Left renal cortex interstitium (tissue), 4 donors: ENCODE measurements at places on chromosomes 5 and 9. TPM values are rescaled to one million over a fixed set of nuclear protein-coding genes. Genes with fewer than 3 reads are reported as not detected.

DNA sequence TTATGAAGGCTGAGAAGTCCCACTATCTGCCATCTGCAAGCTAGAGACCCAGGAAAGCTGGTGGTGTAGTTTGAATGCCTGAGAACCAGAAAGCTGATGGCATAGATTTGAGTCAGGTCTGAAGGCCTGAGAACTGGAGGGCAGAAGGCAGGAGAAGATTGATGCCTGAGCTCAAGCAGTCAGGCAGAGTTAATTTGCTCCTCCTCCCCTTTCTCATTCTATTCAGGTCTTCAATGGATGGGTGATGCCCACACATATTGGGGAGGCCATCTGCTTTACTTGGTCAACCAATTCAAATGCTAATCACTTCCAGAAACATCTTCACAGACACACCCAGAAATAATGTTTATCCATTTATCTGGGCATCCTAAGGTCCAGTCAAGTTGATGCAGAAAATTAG lies 87.6 kb upstream of the CPLX2 start:
- no peak for DNase-seq

- no peak for DNase-seq
Measured at GRCh38 chr5:52779213-52779612, 8.5 kb upstream of the ITGA1 start.

- no peak for DNase-seq
Measured at GRCh38 chr5:122985954-122986721, 50.4 kb downstream of the PPIC start.

GRCh38 chr5:102834438-102834964 lies 79.4 kb downstream of the PAM start:
- no peak for DNase-seq

GRCh38 chr5:5331848-5332247 lies 90.6 kb upstream of the ICE1 start:
- DNase-seq, result no peak

- DNase-seq, result no peak
Measured at GRCh38 chr5:139443831-139444453, 4.6 kb upstream of the DNAJC18 start.

DNA sequence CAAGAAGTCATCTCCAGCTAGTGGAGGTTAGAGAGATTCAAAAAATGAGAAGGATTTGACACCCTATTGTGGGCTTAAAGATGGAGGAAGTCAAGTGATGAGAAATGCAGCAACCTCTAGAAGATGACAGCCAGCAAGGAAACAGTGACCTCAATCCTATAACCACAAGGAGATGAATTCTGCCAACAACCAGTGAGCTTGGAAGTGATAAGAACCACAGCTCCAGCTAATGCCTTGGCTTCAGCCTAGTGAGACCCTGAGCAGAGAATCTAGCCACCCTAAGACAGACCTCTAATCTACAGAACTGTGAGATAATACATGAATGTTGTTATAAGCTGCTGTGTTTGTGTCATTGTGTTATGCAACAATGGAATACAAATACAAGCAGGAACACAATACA lies 262.4 kb downstream of the GRIA1 start:
- DNase-seq, result no peak

DNA sequence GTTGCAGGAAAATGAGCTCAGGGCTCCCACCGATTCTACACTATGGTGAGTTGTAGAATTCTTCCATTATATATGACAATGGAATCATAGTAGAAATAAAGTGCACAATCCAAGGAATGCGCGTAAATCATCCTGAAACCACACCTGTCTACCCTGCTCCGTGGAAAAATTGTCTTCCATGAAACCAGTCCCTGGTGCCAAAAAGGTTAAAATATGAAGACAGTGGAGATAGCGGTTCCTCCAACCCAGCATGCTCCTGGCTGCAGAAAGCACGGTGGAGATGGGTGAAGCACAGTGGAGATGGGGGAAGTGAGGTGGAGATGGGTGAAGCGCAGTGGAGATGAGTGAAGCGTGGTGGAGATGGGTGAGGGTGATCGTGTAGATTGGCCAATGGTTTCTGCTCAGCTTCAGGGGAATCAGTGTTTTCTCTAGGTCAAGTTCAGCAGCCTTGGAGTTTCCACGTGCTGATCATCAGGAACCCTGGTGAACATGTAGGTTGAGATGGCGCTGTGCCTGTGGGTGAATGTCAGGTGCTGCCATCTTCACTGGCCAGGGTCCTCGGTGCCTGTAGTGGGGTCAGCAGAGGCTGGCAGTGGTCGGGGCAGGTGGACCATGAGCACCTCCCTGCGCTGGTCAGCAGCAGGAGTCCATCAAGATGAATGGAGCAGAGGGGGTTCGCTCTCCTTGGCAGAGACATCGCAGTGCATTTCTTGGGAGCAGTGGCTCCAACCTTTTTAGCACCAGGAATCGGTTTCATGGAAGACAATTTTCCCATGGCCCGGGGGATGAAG lies 20.3 kb downstream of the PAEP start:
- DNase-seq, result no peak

DNA sequence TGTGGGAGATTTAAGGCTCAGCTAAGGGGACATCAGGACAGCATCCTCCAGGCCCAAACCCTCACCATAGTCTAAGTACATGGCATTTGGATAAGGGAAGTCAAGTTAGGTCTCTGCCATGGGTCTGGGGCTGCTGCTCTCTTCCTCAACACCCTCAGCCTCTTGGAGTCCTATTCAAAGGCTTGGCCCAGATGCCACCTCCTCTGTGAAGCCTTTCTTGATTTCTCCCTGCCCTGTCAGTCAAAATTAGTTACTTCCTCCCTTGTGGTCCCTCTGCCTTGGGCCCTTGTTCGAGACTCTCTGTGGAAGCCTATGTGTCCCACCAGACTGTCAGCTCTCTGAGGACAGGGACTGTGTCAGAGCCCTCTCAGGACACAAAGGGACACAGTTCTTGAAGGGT lies 17.7 kb upstream of the DAB2IP start:
- DNase-seq, result no peak

- no peak for DNase-seq
Measured at GRCh38 chr5:54366707-54367106, 56.3 kb upstream of the ARL15 start.

- DNase-seq, result no peak
Measured at GRCh38 chr5:42930934-42931333, 109.2 kb downstream of the ANXA2R start.

DNA sequence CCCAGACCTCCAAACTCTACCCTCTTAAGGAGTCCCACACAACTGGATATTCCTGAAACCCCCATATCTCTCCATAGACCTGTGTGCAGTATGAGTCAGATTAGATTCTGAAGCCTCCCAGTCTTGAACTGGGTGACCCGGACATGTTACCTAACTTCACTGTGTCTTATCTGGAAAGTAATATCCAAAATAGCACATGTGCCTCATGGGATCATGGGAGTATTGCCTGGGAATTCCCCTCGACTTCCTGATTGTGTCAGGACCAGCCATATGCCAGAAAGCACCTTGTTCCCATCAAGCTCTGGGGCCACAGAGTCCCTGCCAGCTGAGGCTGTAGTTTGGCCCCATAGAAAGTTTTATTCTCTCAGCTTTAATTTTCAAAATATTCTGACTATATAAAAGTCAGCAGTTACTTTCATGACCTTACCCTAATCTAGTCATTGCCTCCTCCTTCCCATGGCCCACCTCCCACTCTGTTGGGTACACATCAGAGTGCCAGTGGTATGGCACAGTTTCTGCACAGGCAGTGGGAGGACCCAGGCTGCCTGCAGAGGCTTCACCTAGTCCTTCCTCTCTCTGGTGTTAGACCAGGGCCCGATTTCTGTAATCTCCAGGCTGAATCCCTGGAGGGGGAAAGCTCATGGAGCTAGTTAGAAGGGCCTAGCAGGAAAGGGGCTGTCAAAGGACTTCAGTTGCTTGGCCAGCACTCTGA lies 19.5 kb upstream of the B4GALT1 start:
- DNase-seq, result no peak

- DNase-seq, result no peak
Measured at GRCh38 chr5:127529904-127530682, 12.7 kb downstream of the PRRC1 start.

DNA sequence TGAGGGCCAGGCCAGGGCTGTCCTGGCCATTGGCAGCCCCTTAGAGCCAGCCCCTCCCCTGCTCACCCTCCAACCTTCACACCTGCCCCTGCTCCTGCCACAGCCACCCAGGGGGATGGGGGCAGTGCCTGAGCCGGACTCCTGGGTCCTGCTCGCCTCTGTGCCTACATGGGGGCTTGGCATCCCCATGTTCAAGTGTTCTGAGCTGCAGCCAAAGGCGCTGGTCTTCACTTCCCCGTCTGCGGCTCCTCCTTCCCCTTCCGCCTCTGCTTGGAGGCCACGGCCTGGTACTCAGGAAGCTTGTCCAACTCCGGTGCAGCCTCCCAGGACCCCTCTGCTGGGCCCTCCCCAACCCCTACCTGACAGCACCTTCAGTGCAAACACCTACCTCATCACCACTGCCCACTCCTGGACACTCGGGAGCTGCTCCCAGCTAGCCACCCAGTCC lies 2.3 kb upstream of the DNLZ start:
- DNase-seq, result no peak

DNA sequence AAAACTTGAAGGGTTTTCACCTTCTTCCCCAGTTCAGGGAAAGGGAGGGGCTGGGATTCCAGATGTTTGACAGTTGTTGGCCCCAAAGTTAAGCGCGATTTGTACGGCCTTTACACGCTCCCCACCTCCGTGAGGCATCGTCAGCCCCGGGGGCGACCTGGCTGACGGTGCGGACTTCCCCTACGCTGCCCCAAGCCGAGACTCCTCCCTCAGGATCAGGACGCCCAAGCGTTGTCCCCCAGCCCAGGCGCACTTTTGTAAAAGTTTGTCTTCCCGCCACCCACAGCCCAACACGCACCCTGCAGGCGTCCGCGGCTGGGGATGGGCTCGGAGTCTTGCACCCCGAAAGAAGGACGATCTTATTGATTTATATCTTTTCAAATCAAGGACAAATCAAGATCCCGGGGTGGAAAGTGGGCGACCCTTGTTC lies 713 bp downstream of the MOB3B start:
- DNase-seq, result no peak

DNA sequence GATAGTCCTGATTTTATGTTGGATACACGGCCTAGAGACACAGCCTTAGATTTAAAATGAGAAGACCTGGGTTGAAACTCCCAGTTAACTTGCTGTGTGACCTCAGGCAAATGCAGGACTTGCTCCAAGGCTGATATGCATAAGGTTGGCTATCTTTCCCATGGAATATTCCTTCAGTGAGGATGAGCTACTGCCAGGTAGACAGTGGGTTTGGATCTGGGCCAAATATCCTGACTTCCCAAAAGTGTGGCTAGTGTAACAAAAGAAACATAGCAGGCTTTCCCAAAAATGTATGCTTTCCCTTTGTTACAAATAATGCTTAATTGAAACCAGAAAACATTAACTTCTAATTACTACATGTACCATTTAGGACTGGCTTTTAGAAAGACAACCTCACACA lies 697 bp upstream of the XPA start:
- no peak for DNase-seq

DNA sequence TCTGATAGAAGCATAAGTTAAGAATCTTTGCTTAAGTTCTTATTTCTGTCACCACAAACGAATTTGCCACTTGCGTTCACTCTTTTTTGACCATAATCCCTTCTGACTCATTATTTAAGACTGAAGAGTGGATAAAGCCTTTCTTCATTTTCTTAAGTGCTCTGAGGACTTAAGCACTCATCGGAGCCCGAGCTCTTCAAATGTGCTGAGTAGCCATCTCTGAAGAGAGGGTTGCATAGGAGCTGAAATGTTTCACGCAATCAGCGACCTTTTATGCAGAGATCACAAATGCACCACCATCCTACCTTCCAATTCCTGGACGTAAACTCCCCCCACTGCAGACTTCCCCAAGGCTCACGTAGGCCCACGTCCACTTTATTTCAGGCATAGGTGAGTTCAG lies 699.2 kb downstream of the IRX1 start:
- DNase-seq, result no peak

DNA sequence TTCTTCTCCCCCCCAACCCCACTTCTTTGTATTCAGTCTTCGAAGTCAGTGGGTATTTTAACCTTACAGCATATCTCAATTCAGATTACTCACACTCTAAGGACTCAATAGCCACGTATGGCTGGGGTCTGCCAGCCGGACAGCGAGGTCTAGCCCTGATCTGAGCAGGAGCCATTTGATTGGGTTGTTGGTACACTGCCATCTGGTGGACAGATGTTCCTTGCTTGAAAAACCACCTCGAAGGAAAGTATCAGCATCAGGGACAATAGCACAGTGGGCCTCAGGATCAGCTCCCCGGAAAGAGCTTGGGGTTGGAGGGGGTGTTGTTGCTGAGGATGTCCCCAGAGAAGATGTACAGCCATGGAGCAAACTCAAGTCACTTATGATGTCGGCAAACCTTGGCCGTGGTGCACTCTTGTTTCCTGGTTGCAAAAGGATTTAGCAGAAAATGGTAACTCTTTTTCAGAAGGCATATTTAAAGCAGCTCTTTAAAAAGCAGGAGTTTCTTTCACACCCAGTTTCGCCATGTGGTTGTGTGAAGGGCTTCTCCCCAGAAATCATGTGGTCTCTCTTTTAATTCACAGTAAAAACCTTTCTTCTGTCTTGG lies 31.7 kb upstream of the KCNMB1 start:
- DNase-seq, result peak; percentile 54

DNA sequence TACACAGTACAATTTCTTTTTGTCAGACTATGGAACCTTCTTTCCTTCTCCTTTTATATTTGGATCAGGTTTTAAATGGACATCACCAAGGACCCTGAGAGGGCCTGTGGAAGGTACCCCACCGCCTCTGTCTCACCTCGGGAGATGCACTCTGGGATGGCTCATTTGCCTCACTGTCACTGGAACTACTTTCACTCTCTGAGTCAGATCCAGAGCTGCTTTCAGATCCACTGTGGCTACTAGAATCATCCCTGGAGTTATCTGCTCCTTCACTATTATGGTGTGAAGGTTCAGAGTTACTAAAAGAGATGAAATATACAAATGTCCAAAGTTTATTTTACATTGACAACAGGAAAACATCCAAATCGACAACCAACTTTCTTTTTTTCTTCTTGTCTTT lies 24.6 kb downstream of the LEAP2 start:
- no peak for DNase-seq

DNA sequence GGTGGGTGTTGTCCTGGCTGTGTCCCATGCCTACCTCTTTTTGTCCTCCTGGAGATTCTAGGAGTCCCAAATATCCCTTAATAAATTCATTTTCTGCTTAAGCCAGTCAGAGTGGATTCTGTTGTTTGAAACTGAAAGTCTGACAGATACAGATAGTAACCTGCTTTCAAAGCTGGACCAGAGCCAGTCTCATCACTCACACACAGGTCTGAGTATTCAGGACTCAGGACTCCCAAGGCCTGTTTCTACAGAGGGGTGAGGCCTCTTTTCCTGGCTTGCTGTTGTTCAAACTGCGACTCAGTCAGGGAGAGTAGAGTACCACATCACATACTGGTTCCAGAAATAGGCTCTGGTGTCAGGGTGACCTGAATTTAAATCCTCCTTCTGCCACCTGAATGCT lies 190.1 kb downstream of the PAX5 start:
- DNase-seq, result no peak

Gene STKLD1
- 6.2 TPM for polyA plus RNA-seq

Gene ZNF608
- polyA plus RNA-seq, result 69.2 TPM

Gene FOXD4L5
- polyA plus RNA-seq, result 0.16 TPM

Gene GCNT1
- polyA plus RNA-seq, result 3.1 TPM

Gene THBS4
- polyA plus RNA-seq, result 15.7 TPM

Gene PCDHGB6
- polyA plus RNA-seq, result 7.2 TPM

Gene FOXD4L4
- not detected for polyA plus RNA-seq

Gene CHSY3
- polyA plus RNA-seq, result 3.0 TPM

Gene RETREG1
- 37.1 TPM for polyA plus RNA-seq

Gene ALDOB
- 947 TPM for polyA plus RNA-seq

Gene LEAP2
- polyA plus RNA-seq, result 5.0 TPM

Gene NSG2
- 0.11 TPM for polyA plus RNA-seq

Gene SURF6
- 35.1 TPM for polyA plus RNA-seq
